ENCODE measurements at places on chromosomes 16 and 17. TPM values are rescaled to one million over a fixed set of nuclear protein-coding genes. Genes with fewer than 3 reads are reported as not detected.

Gene OTOP2
- not detected for total RNA-seq

Gene TTLL6
- not detected for total RNA-seq

DNA sequence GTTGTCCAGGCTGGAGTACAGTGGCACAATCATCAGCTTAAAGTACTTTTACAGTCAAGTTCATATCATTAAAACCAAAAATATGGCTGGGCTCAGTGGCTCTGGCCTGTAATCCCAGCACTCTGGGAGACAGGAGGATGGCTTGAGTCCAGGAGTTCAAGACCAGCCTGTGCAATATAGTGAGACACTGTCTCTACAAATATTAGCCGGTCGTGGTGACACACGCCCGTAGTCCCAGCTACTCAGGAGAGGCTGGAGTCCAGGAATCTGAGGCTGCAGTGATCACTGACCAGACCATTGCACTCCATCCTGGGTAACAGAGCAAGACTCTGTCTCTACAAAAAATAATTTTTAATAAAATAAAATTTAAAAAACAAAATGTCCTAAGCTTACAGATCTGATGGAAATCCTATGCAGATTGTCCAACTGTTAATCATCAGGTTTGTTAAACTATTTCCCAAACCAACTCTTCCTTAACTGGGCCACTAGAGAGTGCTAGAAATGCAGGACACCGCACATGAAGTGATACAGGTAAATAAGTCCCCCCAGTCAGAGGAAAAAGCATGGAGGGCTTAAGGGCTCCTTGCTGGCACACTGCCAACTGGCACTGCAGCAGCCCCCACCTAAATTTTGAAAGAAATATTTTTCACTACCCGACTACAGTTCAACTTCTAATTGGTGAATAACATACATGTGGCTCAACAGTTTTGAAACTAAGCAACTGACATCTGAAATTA is 2.8 kb downstream of the USP22 start:
- peaks cover 20% of the 10 kb centered on the region for H3K36me3 ChIP-seq
- H3K27me3 ChIP-seq: no peaks in the 10 kb centered on the region
- peak overlapping the region; percentile 79 for H3K4me3 ChIP-seq

GRCh38 chr17:62668091-62668804 is 40.8 kb downstream of the MRC2 start:
- no peaks in the 10 kb centered on the region for H3K36me3 ChIP-seq
- H3K27me3 ChIP-seq: no peaks in the 10 kb centered on the region
- H3K4me1 ChIP-seq: no peaks in the 10 kb centered on the region
- DNase-seq: no peak

Measured in CD4-positive, alpha-beta T cell (primary cell).